Globus pallidus (tissue), 1 donor: ENCODE measurements at places on chromosomes 6 and 20.

DNA sequence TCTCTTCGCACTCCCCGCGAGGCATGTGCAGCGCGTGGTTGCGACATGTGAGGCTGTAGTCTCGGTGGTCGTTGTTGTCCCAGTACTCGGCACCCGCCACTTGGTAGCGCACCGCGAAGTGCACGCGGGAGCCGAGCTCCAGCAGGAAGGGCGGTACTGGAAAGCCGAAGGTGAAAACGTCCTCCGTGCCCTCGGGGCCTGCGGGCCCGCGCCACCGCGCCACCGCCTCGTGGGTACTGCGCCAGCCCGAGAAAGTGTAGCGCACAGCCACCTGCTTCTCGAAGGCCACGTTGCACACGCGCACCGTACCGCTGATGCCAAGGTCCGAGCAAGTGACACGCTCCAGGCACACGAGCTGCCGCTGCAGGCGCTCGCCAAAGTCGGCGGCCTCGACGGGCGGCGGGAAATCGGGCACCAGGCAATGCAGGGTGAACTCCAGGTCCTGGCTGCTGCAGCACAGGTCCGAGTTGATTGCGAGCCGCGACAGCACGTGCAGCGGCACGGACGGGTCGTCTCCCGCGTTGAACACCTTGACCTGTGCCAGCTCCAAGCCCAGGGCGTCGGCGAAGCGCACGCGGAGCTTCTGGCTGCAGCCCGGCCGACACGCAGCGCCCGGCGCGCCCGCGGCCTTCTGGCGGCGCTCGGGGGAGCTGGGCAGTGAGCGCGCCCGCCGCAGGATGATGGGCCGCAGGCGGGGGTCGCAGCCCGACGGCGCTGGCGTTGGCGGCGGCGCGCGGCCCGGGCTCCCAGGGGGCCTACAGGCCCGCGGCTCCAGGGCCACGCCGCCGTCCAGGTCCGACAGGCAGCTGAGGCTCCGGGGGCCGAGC, 840 bp downstream of the PPP1R3D start:
- no peak for DNase-seq

GRCh38 chr6:30349421-30350177, 4.6 kb downstream of the RPP21 start:
- no peak for DNase-seq

GRCh38 chr6:111753573-111753972, 119.7 kb downstream of the FYN start:
- no peak for DNase-seq

DNA sequence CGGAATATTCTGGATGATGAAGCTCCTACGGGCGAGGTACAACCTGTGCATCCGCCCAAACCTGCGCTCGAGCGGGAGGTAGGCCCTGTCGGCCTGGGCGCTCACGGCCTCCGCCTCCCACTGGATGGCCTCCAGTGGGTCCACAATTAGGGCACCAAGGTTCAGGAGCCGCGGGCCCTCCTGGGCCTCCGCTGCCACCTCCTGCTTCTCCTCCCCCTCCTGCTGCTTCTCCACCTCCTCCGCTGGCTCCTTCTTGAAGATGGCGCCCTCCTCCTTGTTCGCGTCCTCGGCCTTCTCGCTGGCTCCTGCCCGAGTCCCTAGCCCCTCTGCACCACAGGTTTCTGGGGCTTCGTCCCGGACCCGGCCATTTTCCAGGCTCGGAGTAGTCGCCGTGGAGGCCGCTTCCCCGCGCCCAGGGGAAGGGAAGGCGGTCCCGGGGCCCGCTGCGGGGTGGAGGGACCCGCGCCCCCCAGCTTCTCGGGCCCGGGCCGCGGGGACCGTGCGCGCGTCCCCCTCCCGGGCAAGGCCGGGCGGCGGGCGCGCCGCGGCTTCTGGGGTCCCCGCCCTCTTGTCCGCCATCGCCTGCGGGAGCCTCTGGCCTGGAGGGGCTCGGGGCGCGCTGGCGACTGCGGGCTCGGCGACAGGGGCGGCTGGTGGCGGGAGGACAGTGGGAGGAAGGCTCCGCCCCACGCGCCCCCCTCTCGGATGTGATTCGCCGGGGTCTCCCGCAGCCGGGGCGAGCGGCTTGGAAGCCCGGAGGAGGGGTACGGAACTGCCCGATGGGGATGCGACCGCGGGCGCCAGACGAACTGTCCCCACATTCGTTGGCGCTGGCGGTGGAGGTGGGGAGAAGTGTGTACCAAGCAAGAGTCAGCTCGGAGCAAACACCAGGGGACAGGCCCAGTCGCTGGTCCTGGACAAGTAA, 17.6 kb downstream of the PLAGL2 start:
- DNase-seq = peak; percentile 16
